ENCODE measurements at places on chromosomes 1 and 21.

DNA sequence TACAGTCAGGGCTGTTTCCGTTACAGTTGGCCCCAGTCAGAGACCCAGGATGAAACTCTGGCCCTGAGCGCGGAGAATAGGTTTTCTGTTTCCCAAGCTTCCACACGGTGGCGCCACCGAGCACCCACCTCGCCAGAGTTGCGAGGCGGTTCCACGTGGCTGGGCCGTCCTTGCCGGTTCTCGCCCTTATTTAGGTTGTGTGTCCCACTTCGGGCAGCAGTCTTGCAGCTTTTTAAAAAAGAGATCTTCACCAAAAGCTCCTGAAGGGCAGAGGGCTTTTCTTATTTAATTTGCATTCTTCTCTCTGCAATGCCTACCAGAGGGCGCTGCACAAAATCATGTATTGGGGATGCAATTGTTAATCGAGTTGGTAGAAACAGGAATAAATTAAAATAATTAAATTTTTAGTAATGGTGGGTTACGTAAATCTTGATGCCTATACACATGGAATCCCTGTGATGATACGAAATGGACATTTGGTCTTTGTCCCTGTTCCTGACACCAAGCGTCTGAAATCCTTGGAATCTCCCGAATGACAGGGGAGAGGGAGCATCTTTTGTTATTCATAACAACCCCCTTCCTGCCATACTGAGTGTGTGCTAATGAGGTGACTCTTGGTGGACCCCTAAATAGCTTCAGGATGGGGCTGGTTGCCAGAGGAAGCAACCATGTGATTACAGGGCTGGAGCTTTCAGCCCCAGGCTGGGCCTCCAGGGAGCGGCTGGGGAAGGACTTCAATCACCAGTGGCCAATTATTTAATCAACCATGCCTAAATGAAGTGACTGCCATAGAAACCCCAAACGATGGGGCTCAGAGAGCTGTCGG lies 5.6 kb upstream of the S100A7 start:
- peak; percentile 9 for DNase-seq

DNA sequence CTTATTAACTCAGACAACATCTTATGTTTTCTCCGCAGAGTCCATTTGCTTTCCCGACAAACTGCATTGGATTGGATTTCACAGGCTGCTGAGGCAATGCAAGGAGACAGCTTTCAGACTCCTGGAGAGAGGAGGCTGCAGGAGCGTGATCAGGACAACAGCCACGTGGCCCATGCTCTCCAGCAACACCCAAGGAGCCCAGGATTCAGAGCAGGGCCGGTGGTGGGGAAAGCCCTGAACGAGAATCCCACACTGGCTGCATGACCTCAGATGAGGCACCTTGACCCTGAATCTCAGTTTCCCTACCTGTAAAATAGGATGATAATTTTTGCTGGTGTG lies 78.3 kb upstream of the NFASC start:
- no peak for DNase-seq

DNA sequence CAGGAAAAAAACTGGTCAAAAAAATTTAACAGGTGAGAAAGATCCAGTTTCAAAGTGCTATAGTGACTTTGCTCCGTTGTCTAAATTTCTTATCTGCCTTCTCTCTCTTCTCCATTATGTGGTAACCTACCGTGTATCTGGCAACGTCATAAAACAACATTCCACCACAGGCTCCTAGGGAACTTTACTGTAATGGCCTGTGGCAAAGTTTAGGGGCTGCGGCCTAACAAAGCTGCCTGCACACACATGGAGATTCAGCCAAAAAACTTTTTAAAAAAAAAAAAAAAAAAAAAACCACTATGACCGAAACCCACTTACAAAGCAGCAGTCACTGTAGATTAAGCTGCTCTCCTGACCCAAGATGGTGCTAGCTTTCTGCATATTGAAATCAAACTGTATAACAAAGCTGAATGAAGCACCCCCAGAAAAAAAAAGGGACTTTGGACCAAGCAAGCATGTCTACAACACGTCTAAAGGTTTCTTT lies 202.6 kb downstream of the SLC45A1 start:
- DNase-seq = no peak

DNA sequence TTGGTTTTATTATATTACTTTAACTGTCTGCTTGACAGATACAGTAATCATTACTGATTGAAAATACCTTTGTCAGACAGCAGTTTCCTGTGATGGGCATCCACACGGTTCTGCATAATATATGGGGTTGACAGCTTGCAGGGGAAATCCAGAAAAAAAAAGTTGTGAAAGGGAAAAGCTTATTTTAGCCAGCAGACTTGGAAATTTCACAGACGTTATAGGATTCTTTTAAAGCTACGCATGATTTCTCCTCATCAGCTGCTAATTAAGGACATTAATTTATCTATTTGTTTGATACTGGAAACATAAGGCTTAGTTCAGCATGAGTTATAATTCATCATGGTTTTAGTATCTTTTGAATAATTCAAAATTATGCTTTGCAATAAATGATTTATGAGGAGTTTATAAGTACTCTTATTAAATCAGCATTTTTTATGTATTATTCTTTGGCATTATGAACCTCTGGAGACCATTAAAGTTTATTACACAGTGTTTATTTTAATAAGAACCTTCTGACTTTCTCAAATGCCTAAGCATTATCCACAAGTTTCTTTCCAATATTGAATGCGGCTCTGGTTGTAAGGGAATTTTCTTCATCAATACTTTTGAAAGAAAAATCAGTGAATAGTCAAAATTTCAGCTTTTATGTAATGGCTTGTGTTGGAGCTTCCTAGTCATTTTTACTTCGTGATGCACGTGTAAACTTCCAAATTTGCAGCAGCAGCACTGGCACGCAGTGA lies 235.3 kb upstream of the KCNK2 start:
- DNase-seq = no peak

GRCh38 chr1:221448585-221449175 lies 293.2 kb downstream of the DUSP10 start:
- DNase-seq = no peak

GRCh38 chr1:40107290-40107959 lies 10.4 kb upstream of the PPT1 start:
- no peak for DNase-seq

DNA sequence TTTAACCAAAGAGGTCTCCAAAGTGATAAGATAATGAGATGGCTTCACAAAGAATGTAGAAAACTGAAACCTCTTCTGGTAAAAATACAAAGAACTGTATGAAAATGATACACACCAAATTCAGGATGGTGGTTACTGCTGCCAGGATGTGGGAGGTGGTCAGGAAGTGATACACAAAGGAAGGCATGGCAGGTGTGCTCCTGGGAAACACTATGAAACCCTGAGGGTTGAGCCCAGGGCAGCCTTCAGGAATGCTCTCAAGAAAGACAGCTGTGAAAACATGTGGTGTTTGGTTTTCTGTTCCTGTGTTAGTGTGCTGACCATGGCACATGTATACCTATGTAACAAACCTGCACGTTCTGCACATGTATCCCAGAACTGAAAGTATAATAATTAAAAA lies 109.3 kb downstream of the NTNG1 start:
- DNase-seq = no peak

- no peak for DNase-seq
These were observed 8.1 kb upstream of the C1QTNF12 start for GRCh38 chr1:1254667-1254998.

DNA sequence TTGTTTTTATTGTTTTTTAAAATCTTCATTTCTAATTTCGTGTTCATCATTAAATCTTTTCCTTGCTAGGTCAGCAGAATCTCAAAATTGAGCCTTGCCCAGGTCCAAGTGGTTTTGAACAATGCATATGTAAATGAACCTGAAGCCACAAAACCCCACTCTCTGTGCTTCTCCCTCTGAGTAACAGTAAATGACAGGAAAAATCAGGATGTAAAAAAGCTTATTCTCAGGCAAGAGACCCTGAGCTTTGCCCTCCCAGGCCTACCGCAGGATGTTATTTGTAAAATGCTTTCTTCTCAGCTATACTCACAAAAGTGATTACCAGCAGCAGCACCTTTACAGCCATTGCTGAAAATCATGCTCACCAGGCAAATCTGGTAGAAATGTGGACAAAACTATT lies 47.6 kb downstream of the TYW3 start:
- no peak for DNase-seq

GRCh38 chr1:83555871-83556270 lies 443.1 kb downstream of the TTLL7 start:
- DNase-seq = no peak

DNA sequence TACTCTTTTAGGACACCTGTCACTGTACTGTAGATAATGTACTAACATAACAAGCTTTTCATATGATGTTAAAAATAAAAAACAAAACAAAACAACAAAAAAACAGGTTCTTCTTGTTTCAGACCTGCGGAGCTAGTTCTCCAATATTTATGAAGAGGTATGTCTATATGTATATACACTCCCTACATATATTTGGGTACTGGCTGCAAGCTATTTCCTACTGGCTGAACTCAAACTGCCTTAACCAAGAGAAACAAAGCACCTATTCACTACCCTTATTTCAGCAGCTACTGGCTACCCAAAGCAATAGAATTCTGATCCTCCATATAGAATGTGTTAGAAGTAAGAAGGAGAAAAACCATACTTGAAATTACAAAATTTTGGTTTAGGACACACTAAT lies 73.5 kb downstream of the ABL2 start:
- DNase-seq = no peak

- no peak for DNase-seq
These were observed 303.1 kb upstream of the RUNX1 start for GRCh38 chr21:35352066-35352770.

DNA sequence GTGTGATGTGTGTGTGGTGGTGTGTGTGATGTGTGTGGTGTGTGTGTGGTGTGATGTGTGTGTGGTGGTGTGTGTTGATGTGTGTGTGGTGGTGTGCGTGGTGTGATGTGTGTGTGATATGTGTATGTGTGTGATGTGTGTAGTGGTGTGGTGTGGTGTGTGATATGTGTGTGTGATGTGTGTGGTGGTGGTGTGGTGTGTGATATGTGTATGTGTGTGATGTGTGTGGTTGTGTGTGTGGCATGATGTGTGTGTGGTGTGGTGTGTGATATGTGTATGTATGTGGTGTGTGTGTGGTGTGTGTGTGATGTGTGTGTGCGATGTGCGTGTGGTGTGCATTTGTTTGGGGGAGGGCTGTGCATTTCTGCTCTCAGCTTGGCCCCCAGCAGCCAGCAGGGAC lies 7.1 kb upstream of the PCBP3 start:
- DNase-seq = no peak

DNA sequence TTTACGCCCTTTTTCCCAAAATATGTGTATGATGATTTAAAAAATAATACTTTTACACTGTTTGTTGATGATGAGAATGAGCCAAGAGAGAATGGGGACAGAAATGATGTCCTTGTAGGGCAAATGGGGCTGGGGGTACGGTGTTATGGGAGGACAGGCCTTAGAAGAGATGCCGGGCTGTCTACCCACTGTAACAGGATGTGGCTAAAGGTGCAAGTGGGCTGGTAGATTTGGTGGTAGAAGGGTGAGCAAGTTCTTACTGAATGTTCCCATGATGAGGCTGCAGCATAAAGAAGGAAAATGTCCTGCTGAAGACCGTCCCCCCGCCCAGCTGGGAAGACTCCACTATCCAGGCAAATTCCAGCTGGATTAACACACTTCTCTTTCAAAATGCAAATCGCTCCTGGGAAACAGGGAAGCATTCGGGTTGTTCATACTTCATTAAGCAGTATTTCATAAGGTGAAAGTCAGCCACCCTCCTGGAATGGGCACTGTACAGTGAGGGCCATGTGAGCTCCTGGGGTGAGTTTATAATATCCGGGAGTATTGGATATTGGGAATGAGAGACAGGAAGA lies 14.0 kb downstream of the GPA33 start:
- DNase-seq = no peak

- DNase-seq = no peak
These were observed 45.4 kb downstream of the GRHL3 start for GRCh38 chr1:24364605-24364974.

DNA sequence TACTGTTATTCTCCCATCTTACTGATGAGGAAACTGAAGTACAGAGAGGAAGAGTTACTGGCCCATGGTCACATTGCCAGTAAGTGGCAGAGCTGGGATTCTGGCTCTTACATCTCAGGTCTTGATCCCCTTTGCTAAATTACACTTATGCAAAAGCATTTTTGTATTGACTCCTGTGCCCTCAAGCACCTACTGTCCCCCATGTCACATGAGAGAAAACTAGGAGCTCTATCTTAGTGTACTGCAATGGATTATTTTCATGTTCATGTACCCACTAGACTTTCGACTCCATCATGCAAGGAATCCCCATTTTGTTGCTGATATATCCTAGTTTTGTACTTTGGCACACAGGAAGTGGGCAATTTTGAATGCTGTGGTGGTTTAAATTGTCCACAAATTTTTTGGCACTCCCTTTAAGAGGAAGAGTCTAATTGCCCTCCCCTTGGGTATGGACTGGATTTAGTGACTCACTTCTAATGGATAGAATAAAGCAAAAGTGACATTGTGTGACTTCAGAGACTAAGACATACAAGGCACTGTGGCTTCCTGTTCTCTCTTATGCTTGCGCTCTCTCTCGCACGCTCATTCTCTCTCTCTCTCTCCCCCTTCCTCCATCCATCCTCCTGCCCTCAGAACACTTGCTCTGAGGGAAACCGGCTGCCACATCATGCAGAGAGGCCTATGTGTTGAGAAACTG lies 43.5 kb upstream of the JAK1 start:
- no peak for DNase-seq
